Astrocyte of the spinal cord (primary cell): ENCODE measurements at places on chromosomes 12 and 14.

DNA sequence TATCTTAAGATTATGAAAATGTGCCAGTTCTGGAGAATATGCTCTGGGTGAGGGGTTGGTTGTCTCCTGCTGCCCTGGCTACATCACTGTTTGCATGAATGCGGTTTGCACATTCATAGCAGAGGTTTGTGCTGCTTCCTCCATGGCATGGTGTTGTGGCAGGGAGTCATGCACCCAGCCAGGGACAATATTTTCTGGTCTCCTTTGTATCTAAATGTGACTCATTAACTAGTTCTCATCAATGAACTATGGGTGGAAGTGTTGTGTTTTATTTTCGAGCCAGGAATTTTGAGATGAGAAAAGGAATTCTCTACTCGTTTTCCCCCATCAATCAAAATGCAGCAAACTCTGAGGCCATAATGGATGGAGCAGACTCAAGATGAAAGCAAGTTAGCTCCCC, 527.3 kb downstream of the SNAPC1 start:
- DNase-seq: peak; percentile 89

- no peak for DNase-seq
Measured at GRCh38 chr12:71291746-71292145, 133.9 kb upstream of the TSPAN8 start.

DNA sequence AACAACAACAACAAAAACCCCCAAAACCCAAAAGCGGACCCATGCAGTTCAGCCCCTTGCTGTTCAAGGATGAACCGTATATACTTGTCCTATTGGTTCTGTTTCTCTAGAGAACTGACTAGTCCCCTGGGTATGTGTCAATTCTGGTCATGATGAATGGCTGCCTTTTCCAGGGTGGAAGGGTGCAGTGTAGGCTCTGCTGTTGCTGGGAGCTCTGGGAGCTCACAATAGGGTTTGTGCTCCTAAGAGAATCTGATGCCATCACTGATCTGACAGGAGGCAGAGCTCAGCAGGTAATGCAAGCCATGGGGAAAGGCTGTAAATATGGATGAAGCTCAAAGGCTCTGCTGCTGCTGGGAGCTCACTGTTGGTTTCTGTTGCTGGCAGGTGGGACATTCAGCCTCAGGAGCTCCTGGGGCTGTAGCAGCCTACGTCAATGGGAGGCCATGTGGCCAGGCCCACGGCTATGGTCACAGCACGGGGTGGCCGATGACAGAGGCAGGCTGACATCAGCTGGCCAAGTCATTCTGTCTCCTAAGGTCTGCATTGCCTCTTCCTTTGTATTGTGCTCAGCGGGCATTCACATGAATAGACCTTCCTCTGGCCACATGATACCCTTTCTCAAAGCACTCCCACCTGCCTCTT, 37.9 kb downstream of the DLK1 start:
- DNase-seq: no peak

DNA sequence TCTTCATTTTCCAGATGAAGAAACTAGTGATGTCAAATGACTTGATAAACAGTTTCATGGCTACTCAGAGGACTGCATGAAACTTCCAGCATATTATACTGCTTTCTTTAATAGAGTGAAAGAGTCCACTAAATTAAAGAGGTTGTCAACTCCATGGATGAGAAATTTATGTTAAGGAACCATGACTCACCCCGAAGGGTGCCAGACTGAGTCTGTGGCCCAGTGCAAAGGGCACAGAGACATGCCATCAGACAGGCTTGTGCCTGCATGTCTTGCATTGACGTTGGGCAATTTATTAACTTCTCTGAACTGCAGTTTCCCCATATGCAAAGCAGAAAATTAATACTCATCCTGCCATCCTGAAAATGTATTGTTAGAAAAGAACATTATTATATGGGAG, 382.4 kb downstream of the APAF1 start:
- no peak for DNase-seq

DNA sequence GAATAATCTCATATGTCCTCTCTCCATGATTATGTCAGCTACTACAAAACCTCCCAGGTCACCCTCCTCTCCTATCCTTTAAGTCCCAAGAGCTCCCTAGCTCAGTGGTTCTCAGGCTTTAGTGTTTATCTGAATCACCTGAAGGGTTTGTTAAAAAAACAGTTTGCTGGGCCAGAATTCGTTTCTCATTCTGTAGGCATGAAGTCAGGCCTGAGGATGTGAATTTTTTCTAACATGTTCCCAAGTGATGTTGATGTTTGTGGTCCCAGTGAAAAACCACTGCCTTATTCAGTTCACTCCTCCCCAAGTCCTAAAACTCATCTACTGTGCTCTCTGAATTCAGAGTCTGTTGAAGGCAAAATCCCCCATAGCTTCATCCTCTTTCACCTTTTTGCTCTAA, 241.4 kb downstream of the ETNK1 start:
- peak; percentile 50 for DNase-seq

DNA sequence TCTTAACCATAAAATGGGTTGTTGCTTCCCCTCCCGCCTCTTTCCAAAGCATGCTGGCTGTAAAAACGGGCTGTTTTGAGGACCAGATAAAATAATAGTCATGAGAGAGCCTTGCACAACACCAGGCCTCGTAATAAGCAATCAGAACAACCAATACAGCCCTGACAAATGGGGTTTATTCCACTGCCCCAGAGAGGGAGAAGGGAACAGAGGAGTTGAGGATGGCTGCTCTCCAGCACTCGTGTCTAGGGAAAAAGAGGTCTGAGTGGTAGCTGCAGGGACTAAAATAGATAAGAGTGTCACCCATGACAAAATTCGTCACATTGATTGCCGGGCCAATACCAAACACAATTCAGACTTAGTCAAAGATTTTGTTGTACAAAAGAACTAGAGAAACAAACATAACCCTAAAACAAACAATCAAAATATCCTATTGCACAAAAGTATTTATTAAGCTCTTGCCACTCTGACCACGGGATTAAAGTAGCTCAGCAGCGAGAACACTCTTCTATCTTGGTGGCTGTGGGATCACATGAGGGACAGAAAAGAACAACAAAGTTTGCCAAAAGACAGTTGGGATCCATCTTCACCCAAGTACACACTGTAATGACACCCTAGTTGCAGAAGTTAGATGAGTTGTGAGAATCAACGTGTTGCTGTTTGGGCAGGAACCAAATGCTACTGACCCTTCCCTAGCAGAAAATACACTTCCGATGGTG, 188.0 kb downstream of the FOXN3 start:
- DNase-seq: no peak

GRCh38 chr12:3613641-3614395, 122.8 kb downstream of the PRMT8 start:
- no peak for DNase-seq

- DNase-seq: no peak
Measured at GRCh38 chr14:105315211-105315721, 718 bp downstream of the PACS2 start.

DNA sequence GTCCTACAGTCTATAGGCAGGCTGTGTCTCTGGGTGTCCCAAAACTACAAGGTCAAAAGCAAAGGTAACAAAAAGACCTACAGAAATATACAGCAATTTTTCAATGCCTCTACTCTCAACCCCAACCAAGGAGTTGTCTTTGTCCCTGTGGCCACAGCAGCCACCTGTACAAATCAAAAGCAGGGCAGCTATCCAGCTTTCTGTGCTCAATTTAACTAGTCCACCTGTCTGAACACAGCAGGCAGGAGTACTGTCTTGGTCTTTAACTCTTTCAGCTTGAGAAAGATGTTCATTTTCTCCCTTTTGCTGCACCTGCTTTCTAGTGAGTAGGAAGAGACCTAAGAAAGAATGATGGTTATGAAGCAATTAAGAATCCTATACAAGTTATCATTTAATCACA, 19.7 kb downstream of the GDF11 start:
- DNase-seq: no peak

GRCh38 chr14:72499746-72500145, 394.2 kb downstream of the DPF3 start:
- DNase-seq: no peak

DNA sequence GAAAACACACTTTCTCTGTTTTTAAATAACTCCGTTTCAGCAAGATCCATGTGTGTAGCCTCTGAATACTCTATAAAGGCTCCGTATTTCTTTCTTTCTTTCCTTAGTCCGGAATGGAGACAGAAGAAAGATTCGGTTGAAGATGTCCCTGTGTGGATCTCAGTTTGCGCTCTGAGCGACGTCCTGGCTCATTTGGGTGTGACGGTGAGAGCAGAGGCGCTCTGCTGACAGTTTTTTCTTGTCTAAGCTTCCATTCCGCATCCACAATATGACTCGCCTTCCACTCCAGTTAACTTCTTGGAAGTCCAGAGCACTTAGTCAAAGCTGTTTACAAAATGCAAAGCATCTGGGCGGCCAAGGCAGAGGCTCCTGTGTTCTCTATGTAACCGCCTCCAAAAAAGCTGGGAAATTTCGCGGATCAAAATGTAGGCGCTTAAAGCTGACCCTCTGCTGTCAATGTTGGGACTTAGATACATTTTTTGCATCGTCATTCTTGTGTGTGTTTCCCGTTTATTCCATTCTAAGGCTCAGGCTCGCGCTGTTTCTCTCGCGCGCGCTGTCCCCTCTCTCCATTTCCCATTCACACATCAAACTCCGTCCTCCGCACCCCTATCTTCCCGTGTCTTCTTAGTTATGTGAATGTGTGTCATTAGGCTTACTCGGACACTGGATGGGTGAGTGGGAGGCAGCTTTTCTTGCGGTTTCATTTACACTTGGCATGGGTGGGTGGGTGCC, 880 bp upstream of the FLRT2 start:
- DNase-seq: peak; percentile 80

GRCh38 chr14:50599700-50600444, 39.9 kb downstream of the ATL1 start:
- DNase-seq: peak; percentile 63

GRCh38 chr12:80634903-80635302, 72.5 kb upstream of the MYF6 start:
- no peak for DNase-seq
